ENCODE measurements at places on chromosomes 11 and 22. TPM values are rescaled to one million over a fixed set of nuclear protein-coding genes. Genes with fewer than 3 reads are reported as not detected.

Gene TNNI2
- total RNA-seq: 4.7 TPM

Gene PRR33
- total RNA-seq: not detected

Gene KCTD21
- total RNA-seq: 2.2 TPM

Gene MS4A15
- total RNA-seq: not detected

Gene STARD10
- total RNA-seq: 99.5 TPM

Gene HMOX1
- 3.4 TPM for total RNA-seq

Gene GDPD4
- total RNA-seq: not detected

Gene THY1
- total RNA-seq: 2.2 TPM

Gene GSTT2B
- total RNA-seq: 4.4 TPM

Gene OSM
- total RNA-seq: not detected

Gene MMP12
- total RNA-seq: 0.19 TPM

Data from pancreas (tissue), 10 donors.